ENCODE measurements at places on chromosomes 6 and 20.
A peak's percentile ranks its signal among the peaks of the same experiment; 100 is the strongest.

DNA sequence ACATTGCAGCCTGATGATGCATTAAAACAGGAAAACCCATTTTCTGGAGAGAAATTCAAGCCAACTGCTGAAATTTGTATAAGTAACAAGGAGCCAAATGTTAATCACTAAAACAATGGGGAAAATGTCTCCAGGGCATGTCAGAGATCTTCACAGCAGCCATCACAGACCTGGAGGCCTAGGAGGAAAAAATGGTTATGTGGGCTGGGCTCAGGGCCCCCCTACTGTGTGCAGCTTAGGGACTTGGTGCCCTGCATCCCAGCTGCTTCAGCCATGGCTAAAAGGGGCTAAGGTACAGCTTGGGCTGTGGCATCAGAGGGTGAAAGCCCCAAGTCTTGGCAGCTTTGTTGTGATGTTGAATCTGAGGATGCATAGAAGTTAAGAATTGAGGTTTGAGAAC, 479.8 kb downstream of the BCKDHB start:
- no peak for DNase-seq

DNA sequence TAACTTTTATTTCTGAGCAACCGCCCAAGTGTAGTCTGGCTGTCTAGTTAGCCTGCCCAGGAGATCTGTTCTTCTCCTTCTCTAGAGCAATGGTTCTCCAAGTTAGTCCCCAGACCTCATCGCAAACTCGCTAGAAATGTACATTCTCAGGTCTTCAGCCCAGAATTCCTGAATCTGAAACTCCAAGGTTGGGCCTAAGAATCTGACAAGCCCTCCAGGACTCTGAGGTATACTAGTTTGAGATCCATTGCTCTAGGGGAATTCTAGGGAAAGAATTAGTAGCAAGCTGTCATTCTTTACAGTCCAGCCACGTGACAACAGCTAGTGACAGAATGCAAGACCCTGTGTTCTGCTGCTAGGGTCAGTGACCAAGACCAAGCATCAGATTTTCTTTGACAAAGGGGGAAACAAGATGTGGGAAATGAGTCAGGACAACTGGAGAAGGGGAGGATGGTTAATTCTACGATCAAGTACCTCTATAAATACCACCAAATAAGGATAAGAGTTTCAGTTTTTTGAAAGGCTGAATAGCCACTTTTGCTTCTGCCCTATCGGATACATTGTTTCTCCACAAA, 5.8 kb downstream of the UBE2V1 start:
- no peak for DNase-seq

DNA sequence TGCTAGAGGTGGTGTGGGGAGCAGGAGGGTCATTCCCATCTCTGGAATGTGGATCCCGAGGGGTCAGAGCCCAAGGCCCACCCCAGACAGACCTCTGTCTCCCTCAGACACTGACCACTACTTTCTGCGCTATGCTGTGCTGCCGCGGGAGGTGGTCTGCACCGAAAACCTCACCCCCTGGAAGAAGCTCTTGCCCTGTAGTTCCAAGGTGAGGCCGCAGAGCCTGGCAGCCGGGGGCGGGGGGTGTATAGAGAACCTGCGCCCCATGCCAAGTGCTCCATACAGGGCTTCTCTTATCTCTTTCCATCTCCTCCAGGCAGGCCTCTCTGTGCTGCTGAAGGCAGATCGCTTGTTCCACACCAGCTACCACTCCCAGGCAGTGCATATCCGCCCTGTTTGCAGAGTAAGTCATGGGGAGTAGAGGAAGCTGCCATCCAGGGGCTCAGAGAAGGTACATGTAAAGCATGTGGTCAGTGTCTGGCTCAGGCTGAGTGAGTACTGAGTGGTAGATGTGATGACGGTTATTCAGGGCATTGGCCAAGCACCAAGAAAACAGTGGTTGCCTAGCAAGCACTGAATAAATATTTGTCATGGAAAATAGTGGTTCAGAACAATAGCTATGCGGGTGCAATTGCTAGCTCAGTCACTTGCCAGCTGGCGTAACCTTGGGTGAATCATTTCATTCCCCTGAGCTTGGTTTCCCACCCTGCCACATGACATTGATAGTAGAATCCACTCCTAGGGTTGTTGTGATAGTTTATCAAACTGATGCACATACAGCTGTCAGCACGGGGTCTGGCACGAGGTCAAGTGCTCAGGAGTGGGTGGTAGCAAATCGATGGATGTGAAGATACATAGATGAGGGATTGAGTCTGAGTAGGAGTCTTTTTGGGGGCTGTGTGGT, 3.5 kb downstream of the PIGT start:
- DNase-seq, result peak; percentile 35

GRCh38 chr6:158816329-158816728, 2.8 kb downstream of the EZR start:
- peak; percentile 56 for DNase-seq

GRCh38 chr6:149859368-149859767, 4.8 kb downstream of the LRP11 start:
- DNase-seq, result no peak

DNA sequence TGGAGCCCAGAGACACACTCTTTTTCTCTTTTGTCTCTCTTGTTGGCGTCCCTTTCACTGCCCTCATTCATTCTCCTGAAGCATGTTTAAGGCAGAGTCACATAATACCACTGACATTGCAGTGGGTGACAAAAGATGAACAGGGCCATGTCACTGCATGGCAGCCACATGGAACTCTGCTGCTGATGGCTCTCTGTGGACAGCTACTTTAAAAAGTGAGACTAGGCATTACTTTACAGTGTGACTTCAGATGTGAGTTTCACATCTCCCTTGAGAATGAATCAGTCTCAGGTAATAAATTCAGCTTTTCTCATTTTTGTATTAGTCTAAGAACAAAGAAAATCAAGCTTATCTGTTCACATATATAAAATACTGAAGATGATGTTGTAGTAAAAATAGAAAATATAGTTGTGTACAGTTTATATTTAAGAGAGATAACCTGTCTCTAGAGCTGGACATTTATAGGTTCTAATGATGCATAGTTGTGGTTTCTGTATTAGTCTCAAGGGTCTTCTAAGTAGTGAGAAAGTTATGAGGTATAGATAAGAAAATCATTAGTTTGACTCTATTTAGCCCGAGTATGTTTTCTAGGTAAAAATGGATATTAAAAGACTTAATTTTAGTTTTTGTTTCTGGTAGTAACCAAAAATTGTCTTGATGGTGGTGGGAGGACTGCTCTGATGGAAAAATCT, 6.1 kb downstream of the MRS2 start:
- DNase-seq, result no peak

Data from CD4-positive, alpha-beta T cell treated with Interleukin-4 for 1 hour (primary cell).